ENCODE measurements at places on chromosomes 16 and 17.

DNA sequence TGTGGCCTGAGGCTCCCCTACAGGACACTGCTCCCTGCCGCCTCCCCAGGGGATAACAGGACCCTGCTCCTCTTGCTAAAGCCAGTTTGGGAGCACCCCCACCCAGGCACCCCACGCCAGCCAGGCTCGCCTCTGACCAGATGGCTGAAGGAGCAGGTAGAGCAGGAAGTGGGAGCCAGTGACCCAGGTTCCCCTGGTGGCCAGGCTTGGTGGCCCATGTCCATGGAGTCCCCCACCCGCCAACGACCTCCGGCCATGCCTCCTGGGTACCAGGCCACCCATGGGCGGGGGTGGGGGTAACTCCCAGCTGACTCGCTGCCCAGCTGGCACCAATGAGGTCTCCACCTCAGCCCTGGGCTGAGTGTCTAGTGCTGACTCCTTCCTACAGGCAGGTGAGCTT is 10.0 kb downstream of the BCAR1 start:
- no peak for DNase-seq

- DNase-seq: no peak
These were observed 46.4 kb downstream of the MYH11 start for GRCh38 chr16:15810411-15810810.

GRCh38 chr16:48123104-48123788 is 32.5 kb downstream of the ABCC12 start:
- DNase-seq: no peak

GRCh38 chr17:61904094-61904710 is 23.6 kb downstream of the INTS2 start:
- peak; percentile 28 for DNase-seq

- no peak for DNase-seq
These were observed 56.3 kb downstream of the GAN start for GRCh38 chr16:81371106-81371505.

GRCh38 chr17:34009912-34010311 is 245.2 kb upstream of the CCL2 start:
- no peak for DNase-seq

DNA sequence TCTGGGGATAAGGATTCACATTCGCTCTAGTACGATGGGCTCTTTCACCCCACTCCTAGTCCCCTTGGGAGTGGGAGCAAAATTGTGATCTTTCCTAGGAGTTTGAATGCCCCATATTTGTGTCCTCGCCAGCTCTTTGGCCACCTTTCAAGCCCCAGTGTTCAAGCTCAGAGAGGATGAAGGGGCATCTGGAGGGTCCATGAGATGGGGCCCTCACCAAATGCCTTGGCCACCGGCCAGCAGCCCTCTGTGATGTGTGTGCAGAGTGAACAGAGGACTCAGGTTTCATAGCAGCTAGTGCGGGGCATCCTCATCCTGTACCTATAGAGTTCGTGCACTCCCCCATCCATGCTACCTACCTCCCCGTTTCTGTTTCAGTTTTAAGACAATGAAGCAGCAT is 140.6 kb downstream of the RAB11FIP4 start:
- no peak for DNase-seq

GRCh38 chr16:17265154-17265553 is 205.6 kb downstream of the XYLT1 start:
- DNase-seq: no peak

- no peak for DNase-seq
These were observed 8.8 kb downstream of the RASL10B start for GRCh38 chr17:35740216-35740615.

DNA sequence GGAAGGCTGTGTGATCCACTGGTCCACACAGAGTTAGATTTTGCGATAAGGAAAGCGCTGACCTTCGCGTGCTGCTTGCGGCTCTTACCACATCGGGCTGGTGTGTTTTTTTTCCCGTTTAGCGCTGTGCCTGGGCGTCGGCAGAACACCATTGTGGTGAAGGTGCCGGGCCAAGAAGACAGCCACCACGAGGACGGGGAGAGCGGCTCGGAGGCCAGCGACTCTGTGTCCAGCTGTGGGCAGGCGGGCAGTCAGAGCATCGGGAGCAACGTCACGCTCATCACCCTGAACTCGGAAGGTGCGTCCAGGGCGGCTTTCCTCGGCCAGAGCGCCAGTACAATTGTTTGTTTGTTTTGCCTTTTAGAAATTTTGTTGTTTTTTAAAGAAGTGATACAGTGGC is 54.7 kb downstream of the BANP start:
- DNase-seq: no peak

DNA sequence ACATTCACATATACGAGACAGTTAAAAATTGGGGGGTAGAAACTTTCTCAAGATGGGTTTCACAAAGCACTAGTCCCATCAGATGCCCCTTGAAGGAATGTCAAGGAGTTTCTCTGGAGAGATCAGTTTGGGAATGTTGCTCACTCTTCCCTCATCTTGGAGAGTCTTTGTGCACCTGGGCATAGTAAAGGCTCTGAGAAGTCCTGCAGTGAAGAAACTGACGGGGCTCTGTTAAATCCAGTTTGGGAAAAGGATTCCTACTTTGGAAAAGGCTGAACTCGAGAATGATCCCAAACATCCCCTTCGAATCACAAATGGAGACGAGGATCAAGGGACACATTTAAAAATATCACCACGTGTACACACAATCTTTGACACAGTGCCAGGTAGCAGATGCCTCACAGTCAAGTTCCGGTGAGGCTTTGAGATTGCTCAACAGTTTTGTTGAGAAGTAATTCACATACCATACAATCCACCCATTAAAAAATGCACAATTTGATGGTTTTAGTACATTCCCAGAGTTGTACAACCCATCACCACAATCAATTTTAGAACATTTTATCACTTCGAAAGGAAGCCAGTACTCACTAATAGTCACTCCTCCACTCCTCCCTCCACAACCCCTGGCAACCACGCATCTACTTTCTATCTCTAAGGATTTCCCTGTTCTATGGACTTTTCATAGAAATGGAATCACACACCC is 203.4 kb upstream of the FOXF1 start:
- DNase-seq: no peak

Measured in naive thymus-derived CD4-positive, alpha-beta T cell (primary cell).